Melanocyte of skin (primary cell): ENCODE measurements at places on chromosomes 3 and 15. TPM values are rescaled to one million over a fixed set of nuclear protein-coding genes. Genes with fewer than 3 reads are reported as not detected.

Gene FBXL22
- total RNA-seq = under 0.01 and 0.73 TPM in 2 replicates

Gene FAM107A
- total RNA-seq = not detected in 2 replicates

Gene OIP5
- total RNA-seq = 20.2 and 26.0 TPM in 2 replicates

Gene PLA1A
- total RNA-seq = 10.7 and 52.3 TPM in 2 replicates

Gene PRSS50
- total RNA-seq = not detected in 2 replicates

Gene GPR176
- total RNA-seq = 7.2 and 12.7 TPM in 2 replicates

Gene CPA3
- not detected in 2 replicates for total RNA-seq

Gene GRM2
- under 0.01 and 0.62 TPM in 2 replicates for total RNA-seq

Gene ACP3
- 0.36 TPM in 1 of 2 replicates, not detected in the other for total RNA-seq

Gene SEMA6D
- total RNA-seq = 22.2 and 31.0 TPM in 2 replicates

Gene CPN2
- not detected in 2 replicates for total RNA-seq

Gene IL5RA
- total RNA-seq = 0.46 TPM in 1 of 2 replicates, not detected in the other

Gene DNAJB8
- total RNA-seq = not detected in 2 replicates

Gene GCSAM
- total RNA-seq = not detected in 2 replicates

Gene THSD4
- total RNA-seq = under 0.01 and 0.15 TPM in 2 replicates

Gene OGG1
- total RNA-seq = 12.7 and 18.9 TPM in 2 replicates

Gene MOBP
- total RNA-seq = under 0.01 TPM in 1 of 2 replicates, not detected in the other

Gene GOLGA6B
- total RNA-seq = under 0.01 TPM in 1 of 2 replicates, not detected in the other

Gene SMCO1
- not detected in 2 replicates for total RNA-seq

Gene NUP210
- 1.7 and 3.4 TPM in 2 replicates for total RNA-seq

Gene PTX3
- total RNA-seq = 3.6 and 5.9 TPM in 2 replicates

Gene PLA2G4E
- not detected in 2 replicates for total RNA-seq

Gene KBTBD8
- total RNA-seq = 3.0 and 3.2 TPM in 2 replicates

Gene AGBL1
- 0.69 and 0.73 TPM in 2 replicates for total RNA-seq

Gene GABRA5
- total RNA-seq = 1.0 and 1.5 TPM in 2 replicates

Gene ROBO2
- total RNA-seq = 25.0 and 35.0 TPM in 2 replicates

Gene GLDN
- not detected in 2 replicates for total RNA-seq

Gene NEDD4
- 14.5 and 29.1 TPM in 2 replicates for total RNA-seq

Gene THAP10
- 1.0 and 1.5 TPM in 2 replicates for total RNA-seq

Gene ISLR
- 0.36 TPM in 1 of 2 replicates, not detected in the other for total RNA-seq

Gene TTLL3
- total RNA-seq = 13.1 and 17.4 TPM in 2 replicates

Gene TGM5
- total RNA-seq = not detected in 2 replicates

Gene SMAD3
- 3.4 and 10.5 TPM in 2 replicates for total RNA-seq

Gene PTPN9
- 29.3 and 31.5 TPM in 2 replicates for total RNA-seq

Gene RBP2
- not detected in 2 replicates for total RNA-seq

Gene RTP3
- not detected in 2 replicates for total RNA-seq

Gene BOC
- 11.0 and 19.3 TPM in 2 replicates for total RNA-seq

Gene ZNF621
- total RNA-seq = 11.3 and 13.6 TPM in 2 replicates

Gene TF
- total RNA-seq = 0.36 and 1.0 TPM in 2 replicates

Gene PAK6
- 0.36 and 1.4 TPM in 2 replicates for total RNA-seq

Gene HRG
- total RNA-seq = not detected in 2 replicates

Gene SYNPR
- 0.15 TPM in 1 of 2 replicates, not detected in the other for total RNA-seq

Gene CHMP2B
- total RNA-seq = 31.0 and 42.2 TPM in 2 replicates

Gene SLC28A2
- total RNA-seq = not detected in 2 replicates

Gene PDCD6IP
- 172 and 189 TPM in 2 replicates for total RNA-seq

Gene CCDC39
- not detected in 2 replicates for total RNA-seq

Gene ALDH1A3
- total RNA-seq = 18.6 and 28.7 TPM in 2 replicates

Gene NR2E3
- total RNA-seq = not detected in 2 replicates
